Midbrain (tissue), 1 donor: ENCODE measurements at places on chromosomes 16 and 17.

DNA sequence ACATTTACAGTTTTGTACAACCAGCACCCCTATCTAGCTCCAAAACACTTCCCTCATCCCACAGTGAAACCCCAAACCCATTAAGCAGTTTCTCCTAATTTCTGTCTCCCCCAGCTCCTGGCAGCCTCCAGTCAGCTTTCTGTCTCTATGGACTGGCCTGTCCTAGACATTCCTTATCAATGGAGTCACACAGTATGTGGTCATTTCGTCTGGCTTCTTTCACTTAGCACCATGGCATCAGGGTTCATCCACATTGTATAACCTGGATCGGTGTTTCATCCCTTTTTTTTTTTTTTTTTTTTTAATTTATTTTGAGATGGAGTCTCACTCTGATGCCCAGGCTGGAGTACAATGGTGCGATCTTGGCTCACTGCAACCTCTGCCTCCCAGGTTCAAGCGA is 68.5 kb downstream of the ZDHHC7 start:
- no peak for DNase-seq

DNA sequence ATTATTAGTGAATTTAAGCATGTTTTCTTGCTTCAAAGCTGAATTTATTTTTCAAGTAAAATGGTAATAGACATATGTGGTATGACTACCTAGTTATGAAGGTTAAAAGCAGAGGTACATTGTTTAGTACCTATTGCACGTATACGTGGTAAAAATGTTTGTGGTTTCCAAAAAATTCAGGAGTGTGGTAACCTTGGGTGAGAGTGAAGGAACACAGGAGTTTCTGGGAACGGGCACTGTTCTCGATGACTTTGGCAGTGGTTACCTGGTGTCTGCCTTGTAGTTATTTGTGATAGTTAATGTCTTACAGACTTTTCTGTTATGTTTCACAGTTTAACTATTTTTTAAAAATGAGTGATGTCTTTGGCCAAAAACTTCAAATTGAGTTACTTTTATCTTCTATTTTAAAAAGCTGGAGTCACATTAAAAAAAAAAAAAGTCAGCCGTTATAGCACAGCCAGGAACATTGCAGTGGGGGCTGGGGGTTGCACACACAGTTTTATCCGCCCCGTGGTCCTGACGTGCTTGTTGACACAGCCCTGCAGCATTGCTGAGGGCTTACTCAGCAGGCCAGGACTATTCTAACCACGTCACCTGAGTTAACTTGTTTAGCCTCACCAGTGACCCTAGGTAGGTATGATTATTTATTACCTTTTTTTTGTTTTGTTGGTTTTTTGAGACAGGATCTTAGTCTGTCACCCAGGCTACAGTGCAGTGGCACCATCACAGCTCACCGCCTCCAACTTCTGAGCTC is 10.9 kb downstream of the JPT2 start:
- no peak for DNase-seq

GRCh38 chr16:28946681-28947080 is 4.1 kb upstream of the NFATC2IP start:
- DNase-seq = no peak

DNA sequence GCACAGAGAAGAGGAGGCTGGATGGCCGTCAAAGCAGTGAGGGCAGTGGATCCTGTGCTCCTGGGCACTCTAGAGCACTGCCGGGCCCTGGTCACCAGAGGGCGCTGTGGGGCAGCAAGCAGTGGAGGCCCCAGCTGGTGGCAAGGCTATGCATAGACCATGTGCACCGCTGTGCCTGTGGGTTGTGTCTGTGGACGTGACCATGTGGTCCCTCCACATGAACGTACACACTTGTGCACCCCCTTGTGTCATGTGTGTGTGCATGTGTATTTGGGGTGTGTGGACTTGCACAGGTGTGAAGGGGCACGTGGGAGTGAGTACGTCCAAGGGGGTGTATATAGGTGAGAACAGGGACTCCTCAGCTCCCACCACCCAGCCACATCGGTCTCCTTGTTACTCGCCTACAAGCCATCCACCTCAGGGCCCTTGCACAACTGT is 4.4 kb upstream of the MAP2K3 start:
- peak; percentile 85 for DNase-seq

DNA sequence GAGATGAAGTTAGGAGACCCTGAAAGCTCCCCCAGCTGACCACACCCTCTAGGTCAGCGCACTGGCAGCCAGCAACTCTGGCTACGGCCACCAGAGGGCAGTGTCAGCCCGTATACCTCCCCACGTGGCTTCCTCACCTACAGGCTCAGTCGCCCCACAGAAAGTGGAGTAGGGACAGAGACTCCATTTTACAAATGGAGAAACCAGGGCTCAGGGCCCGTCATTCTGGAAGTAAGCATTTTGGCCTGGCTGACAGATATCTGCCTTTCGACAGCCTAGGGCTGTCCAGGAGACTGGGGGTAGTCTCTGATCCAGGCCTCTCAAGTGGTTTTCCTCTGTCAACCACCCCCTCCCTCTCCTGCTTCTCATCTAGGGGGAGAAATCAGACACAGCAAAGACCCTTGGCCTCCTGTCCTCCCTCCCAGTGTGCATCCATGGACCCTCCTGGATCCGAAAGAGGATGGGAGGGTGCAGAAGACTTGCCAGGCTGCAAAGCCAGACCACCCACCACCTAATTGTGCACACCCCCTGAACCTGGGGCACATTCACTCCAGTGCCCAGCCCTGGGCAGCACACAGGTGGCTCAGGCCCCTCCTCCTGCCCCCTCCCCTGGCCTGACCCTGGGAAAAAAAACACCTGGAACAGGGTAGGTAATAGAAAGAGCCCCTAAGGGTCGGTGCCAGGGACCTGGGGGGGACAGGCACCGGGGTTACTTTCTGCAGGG is 3.8 kb upstream of the HAP1 start:
- DNase-seq = peak; percentile 75

GRCh38 chr17:27257031-27257357 is 36.9 kb upstream of the WSB1 start:
- DNase-seq = no peak

- DNase-seq = no peak
Observed at GRCh38 chr16:47731252-47731651, 270.1 kb downstream of the PHKB start.

GRCh38 chr16:67016681-67017420 is 12.1 kb upstream of the CBFB start:
- DNase-seq = no peak

- DNase-seq = no peak
Observed at GRCh38 chr17:48544349-48545021, 424 bp downstream of the HOXB2 start.

GRCh38 chr17:81608082-81608481 is 28.8 kb downstream of the NPLOC4 start:
- DNase-seq = no peak

DNA sequence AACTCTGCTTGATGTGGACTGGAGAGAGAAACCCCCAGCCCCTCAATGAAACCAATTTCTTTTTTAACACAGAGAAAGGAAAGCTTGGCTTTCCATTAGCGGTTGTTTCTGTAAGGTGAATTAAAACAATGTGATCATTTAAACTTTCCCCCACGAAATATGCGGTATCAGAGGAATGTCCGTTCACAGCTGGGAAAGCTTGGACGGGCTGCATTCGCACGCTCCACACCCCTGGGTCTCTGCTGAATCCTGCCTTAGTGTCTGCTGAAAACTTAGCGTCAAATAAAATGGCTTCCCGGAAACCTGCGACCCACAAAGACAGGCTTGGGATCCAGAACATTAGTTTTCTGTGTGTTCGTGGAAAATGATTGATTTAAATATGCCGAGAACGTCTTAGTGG is 71.7 kb downstream of the C16orf95 start:
- no peak for DNase-seq

- DNase-seq = no peak
Observed at GRCh38 chr16:25066426-25066746, 45.2 kb upstream of the LCMT1 start.

DNA sequence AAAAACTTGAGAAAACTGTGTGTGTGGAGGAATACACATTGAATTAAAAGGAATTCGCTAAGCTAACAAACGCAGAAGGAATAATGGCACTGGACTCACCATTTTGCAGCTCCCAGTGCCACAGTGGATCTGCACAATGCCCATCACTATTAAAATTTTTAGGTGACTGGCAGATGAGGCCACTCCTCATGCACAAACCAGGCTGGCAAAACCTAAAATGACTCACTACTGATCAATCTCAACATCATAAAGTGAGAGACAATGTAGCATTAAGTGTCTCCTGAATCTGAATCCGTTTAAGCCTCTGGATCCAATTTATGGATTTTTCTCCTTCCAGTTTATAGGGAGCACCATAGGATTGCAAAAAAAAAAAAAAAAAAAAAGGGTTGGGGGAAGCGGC is 20.6 kb downstream of the MYH10 start:
- DNase-seq = no peak

GRCh38 chr16:11498683-11499082 is 88.0 kb downstream of the LITAF start:
- DNase-seq = no peak
